ENCODE measurements at places on chromosomes 2 and 18.

DNA sequence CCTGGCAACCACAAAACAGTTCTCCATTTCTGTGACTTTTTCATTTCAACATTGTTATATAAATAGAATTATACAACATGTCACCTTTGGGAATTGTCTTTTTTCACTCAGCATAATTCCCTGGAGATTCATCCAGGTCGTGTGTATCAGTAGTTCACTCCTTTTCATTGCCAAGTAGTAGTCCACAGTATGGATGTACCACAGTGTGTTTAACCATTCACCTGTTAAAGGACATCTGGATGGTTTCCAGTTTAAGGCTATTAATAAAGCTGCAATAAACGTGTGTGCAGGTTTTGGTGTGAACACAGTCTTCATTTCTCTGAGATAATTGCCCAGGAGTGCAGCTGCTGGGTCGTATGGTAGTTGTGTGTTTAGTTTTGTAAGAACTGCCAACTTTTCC is 35.7 kb downstream of the COPS7B start:
- DNase-seq, result no peak

GRCh38 chr2:240322231-240322955 is 113.1 kb upstream of the GPC1 start:
- DNase-seq, result no peak

DNA sequence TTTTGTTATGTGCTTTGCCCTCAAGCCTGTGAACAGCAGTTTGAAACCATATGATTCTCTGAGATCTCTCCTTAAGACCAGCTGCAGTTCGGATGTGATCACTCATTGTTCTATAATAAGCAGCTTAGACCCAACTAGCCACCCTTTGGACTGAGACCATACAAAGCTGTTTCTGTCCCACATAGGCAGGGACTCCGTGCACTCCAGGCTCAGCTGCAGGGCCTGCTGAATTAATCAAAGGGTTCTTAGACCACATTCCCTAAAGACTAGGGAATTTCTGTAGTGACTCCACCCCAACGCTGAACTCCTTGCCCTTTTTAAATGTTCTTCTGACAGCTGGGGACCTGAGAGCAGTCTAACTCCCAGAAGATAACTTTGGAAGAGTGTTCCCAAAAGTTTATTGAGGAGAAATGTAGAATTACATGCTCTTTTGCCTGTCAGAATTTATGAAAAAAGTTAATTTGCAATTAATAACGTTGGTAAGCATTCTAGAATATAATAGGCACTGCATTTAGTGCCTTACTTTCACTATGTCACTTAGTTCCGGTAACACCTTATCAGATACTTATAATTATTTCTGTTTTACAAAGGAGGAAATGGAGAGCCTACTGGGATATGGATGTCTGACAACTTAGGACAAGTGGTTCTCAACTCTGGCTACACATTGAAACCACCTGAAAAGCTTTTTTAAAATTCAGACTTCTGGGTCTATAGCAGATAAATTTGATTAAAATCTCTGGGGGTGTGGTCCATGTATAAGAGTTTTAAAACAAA is 42.3 kb downstream of the GULP1 start:
- DNase-seq, result peak; percentile 46

GRCh38 chr2:221724631-221725203 is 152.6 kb upstream of the EPHA4 start:
- DNase-seq, result no peak

DNA sequence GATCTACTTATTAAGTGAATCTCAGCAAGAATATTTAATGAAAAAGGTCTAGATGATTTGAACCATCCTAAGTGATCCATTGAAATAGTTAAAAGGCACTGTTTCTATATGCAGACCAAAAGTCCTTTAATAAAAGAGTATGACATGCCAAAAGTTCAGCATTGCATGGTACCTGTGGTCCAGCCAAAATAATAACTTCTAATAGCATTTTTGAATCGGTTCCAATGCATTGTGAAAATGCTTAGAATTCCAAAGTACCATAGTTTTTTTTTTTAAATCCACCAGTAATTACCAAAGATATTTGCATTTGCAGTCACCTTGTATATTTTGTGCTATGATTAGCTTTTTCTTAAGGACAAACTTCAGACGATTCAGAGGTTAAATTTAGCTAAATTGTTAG is 79.9 kb downstream of the NYAP2 start:
- DNase-seq, result no peak

- DNase-seq, result no peak
Measured at GRCh38 chr2:144959416-144959815, 439.5 kb upstream of the ZEB2 start.

GRCh38 chr2:39816845-39817244 is 37.8 kb upstream of the THUMPD2 start:
- no peak for DNase-seq

GRCh38 chr2:234818937-234819336 is 132.9 kb upstream of the SH3BP4 start:
- no peak for DNase-seq

DNA sequence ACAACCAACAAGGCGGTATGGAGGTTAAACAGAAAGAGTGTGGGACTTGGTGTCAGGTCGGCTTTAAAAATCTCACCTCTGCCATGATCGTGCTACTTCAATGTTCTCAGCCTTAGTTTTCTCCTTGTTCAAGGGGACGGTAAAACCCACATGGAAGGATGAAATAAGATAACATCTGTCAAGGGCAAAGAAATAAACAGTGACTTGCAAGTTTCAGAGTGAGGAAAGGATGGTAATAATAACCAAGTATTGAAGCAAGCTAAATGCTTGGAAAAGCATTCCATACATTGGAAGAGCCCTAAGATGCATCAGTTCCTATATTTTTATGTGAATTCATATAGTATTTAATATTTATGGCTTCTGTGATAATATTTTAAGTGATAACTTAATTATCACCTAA is 29.8 kb upstream of the LMAN1 start:
- no peak for DNase-seq

GRCh38 chr2:12579018-12579417 is 137.7 kb upstream of the TRIB2 start:
- no peak for DNase-seq

DNA sequence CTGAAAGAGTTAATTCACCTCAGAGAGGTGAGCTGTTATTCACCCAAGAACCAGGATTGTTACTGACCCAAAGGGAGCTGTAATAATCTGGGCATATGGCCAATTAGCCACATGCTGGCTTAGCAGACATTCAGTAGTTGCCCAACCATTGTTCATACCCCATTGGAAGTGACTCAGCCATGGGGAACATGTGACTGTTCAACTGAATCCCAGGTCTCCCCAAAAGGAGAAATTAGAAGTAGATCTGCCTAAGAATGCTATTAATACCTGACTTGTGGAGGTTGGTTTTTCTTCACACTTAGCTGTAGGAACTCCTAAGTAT is 272.6 kb upstream of the UBE2E3 start:
- no peak for DNase-seq

GRCh38 chr2:61419129-61419528 is 51.8 kb downstream of the USP34 start:
- no peak for DNase-seq

DNA sequence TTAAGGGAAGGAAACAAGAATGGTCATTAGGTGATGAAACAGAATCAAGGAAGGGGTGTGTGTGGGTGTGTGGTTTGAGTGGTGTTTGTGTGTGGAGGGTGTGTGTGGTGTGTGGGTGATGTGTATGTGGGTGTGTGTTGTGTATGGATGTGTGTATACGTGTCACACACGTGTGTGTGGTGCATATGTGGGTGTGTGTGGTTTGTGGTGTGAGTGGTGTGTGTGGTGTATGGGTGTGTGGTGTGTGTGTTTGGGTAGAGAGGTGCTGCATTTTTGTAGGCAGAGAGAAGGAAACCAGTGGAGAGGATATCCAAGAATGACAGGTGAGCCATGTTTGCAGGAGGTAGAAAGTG is 1.1 kb upstream of the CEP192 start:
- DNase-seq, result no peak

GRCh38 chr18:11674119-11674518 is 14.9 kb upstream of the GNAL start:
- DNase-seq, result no peak

GRCh38 chr2:33013684-33014110 is 66.9 kb downstream of the LTBP1 start:
- DNase-seq, result no peak

DNA sequence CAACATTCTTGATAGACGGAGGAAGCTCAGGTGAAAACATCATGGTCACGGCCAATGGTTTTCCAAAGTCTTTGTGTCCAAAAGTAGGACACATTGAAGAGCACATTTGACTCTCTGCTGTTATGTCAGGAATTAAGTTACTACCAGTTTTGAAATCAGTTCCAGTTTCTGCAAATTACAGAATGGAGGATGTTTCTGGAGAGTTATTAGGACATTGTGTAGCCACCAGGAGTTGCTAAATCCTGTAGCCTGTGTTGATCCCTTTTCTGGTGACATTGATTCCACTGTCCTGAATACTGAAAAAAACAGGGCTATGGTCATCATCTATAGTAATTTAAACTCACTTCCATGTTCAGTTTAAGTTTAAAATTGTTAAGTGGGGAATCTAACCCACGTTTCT is 15.3 kb downstream of the UPP2 start:
- no peak for DNase-seq

DNA sequence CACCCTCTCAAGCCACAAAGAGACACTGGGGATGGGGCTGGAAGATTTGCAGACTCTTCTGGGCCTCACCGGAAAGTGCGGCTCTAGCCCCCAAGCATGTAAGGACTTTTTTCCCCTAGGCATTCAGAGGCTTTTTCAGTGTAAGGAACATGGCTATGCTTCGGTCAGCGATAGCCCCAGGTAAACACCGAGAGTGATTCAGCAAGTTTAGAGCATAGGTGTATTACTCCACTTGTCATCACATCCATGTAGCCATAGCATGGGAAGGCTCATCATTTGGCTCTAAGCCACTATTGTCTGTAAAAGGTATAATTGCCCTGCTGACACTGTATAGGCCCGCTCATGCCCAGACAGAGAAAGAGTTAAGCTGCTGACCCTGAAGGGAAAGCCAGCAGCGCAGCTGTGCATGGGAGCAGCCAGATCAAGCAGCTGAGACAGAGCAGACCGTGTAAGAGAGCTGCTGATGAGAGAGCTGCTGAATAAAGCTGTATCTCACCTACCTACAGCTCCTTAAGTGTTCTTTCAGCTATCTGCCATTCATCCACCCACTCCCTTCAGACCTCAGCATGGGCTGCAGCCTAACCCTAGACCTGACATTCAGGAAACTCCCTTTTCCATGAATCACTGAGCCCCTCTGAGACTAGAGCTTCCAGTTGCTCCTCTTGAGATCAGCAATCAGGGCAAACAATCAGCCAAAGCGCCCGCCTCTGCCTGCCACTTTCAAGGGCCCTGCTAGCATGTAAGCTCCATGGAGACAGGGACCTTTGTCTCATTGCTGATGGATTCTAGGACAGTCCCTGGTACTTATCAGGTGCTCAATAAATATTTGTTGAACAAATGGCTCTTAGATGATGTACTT is 25.5 kb downstream of the LGALSL start:
- no peak for DNase-seq

DNA sequence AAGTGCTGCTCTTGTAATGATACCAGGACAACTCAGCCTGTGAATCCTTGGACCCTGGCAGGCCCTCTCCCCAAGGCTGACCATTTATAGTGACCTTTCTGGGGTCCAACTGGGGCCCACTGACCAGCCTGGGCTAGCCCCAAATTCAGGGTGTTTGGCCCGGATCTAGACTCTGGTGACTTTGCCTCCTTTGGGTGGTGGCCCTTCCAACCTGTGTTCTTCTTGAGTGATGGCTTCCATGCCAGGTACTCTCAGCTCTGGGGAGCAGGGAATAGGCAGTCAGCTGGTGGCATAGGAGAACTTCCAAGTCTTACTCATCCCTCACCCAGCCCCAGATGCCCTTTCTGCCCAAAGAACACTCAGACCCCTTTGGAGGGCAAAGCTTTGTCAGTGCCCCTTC is 10.3 kb downstream of the MYO7B start:
- DNase-seq, result no peak

DNA sequence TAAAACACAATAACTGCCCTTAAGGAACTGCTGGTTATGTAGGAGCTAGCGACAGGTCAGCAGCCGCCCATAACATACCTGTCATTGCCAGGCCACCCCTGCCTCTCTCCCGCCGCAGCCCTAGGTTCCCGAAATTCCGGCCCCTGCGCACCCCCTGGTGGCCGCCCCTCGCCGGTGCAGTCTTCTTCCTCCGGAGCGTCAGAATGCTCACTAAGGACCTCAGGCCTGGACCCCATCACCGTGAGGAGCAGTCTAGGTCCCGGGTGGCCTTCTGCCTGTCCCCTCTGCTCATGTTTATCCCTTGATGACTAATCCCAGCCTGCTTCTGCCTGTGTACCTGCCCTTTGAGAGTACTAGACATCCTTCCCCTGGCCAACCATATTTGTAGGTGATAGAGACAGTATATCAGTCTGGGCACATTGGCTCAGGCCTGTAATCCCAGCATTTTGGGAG is 115.7 kb upstream of the SLC1A4 start:
- DNase-seq, result peak; percentile 49

- no peak for DNase-seq
Measured at GRCh38 chr2:40189881-40190280, 262.0 kb downstream of the SLC8A1 start.

- DNase-seq, result no peak
Measured at GRCh38 chr18:5175378-5175777, 21.7 kb downstream of the AKAIN1 start.

DNA sequence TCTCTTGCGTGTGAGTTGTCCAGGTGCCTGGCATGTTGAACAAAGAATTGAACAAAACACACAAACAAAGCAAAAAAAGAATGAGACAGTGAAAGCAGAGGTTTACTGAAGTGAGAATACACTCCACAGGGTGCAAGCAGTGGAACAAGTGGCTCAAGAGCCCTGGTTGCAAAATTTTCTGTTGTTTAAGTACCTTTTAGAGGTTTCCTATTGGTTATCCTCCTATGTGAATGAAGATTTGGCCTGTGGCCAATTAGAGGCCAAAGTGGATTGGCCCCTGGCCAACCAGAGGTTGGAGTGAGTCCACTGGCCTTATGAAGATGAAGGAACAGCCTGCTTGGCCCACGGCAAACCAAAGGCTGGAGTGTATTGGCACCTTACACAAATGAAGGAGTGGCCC is 1188.5 kb upstream of the NRXN1 start:
- DNase-seq, result no peak

DNA sequence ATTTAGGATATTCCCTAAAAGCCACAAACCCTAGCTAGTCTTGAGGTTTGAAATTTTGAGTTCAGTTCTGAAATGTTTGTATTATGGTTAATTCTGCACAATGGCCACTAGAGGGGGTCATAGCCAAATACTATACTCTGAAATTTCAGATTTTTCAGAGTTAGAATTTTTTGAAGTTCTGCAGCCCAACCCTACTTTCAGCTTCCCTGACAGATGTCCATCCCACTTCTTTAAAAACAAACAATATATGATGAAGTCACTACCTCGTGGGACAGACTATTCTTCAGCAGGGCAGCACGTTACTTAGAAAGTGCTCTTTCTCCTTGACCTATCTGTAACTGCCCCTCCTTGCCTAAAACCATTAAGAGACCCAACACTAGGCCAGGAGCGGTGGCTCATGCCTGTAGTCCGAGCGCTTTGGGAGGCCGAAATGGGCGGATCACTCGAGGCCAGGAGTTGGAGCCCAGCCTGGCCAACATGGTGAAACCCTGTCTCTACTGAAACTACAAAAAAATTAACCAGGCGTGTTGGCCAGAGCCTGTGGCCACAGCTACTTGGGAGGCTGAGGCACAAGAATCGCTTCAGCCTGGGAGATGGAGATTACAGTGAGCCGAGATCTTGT is 48.2 kb upstream of the PAPOLG start:
- no peak for DNase-seq
